SK-MEL-5 (cell line): ENCODE measurements at places on chromosomes 6 and 20.

GRCh38 chr6:56890683-56891429 is 64.1 kb upstream of the BEND6 start:
- DNase-seq, result no peak

GRCh38 chr20:11182720-11183119 is 508.9 kb upstream of the JAG1 start:
- DNase-seq, result no peak

GRCh38 chr20:45823949-45824835 is 2.9 kb downstream of the TNNC2 start:
- DNase-seq, result no peak

DNA sequence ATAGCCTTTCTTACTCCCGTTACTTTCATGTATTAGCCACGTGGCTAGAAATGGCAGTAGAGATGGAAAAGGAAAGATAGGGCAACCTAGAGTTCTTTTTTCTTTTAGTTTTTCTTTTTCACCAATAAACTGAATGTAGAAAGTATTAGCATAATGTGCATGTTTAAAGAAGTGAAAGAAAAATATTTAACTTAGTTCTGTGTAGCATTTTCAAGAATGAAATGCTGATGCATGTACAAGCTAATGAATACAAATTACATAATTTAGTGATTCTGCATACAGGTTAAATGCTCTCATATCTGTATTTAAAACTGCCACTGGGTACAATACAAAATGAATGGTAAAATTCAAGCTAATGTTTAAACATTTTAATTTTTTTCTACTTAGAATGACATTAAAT is 22.6 kb upstream of the IL20RA start:
- no peak for DNase-seq

DNA sequence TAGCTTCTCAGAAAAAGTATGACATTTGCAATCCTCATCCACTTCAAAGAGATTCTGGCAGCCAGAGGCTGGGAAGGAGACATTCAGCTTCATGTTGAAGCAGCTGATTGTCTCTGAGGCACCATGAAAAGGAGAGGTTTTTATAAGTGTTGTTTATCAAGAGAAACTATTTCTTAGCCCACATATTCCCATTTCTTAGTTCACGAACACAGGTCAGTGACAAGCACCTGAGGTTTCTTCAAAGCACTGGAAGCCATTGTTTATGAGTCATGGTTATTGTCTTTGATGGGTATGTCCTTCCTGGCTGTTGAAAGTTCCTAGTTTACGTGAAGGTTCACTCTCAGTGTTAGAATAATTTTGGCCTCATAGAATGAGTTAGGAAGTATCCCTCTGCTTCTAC is 3.0 kb upstream of the DDX43 start:
- DNase-seq, result no peak

DNA sequence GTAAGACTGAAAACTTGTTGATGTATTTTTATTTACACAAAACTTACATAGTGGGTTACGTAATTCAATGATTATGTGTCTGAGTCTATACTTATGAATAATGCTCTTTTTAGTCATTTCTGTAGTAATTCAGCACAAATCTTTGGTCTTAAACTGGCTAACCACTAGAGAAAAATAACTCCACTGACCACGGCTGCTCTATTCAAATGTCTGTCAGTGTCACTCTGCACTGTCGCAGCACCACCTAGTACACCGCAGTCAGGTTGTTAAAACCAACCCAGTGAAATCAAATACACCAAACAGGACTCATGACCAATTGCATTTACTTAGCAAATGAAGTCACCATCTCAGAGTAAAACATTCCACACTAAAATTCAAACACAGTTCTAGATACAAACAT is 93.5 kb upstream of the CCDC28A start:
- DNase-seq, result no peak

GRCh38 chr6:42224222-42225028 is 6.8 kb upstream of the MRPS10 start:
- no peak for DNase-seq

DNA sequence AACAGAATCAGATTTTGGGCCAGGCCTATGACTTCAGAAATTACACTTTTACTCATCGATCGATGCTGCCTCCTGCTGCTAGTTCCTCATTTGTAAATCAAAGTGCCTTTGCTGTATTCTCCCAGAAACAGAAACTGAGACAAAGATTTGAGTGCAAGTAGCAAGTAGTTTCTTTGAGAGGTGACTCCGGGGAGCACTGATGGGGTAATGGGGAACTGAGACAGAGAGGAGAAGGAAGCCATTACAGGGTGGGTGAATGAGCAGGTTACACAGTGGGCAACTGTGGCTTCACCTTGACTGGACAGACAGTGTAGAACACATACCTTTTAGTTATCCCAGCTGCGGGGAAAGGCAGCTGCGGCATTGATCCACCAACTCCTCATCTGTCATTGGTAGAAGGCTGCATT is 9.7 kb upstream of the CD40 start:
- DNase-seq, result no peak

- DNase-seq, result peak; percentile 66
Measured at GRCh38 chr6:134065706-134066105, 13.3 kb upstream of the SLC2A12 start.

DNA sequence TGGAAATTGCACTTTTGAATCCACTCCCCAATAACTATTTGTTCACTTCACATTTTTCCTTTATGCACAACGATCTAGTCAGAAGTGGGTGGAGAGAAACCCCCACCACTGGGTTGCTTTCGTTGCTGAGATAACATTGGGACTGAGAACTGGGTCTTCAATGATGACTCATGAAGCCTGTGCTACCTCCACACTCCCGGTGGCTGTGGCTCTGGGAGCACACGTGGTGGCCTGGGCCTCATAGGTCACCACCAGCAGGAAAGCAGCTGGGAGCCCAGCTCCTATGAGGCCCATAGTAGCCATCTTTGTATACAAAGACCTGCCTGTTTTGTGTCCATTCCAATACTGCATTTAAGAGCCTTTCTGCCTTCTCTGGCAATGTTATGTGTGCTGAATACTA is 178.0 kb upstream of the SASH1 start:
- peak; percentile 11 for DNase-seq

- DNase-seq, result no peak
Measured at GRCh38 chr20:23336476-23336875, 14.1 kb upstream of the NXT1 start.

GRCh38 chr20:61645732-61646131 is 393.7 kb downstream of the CDH4 start:
- DNase-seq, result no peak

DNA sequence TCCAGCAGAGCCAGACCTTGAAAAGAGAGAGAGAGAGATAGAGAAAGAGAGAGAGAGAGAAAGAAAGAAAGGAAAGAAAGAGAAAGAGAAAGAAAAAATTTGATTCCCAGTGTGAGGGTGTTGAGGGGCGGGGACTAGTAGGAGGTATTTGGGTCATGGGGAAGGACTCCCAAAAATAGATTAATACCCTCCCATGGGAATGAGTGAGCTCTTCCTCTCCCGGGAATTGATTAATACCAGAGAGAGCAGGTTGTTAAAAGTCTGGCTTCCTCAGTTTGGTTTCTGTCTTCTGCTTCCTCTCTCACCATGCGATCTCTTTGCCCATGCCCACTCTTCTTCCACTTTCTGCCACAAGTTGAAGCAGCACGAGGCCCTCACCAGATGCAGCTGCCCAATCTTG is 28.8 kb upstream of the CFAP206 start:
- no peak for DNase-seq

- no peak for DNase-seq
Measured at GRCh38 chr6:3228046-3228671, 706 bp upstream of the TUBB2B start.

- DNase-seq, result no peak
Measured at GRCh38 chr20:3815703-3816315, 4.5 kb upstream of the AP5S1 start.

DNA sequence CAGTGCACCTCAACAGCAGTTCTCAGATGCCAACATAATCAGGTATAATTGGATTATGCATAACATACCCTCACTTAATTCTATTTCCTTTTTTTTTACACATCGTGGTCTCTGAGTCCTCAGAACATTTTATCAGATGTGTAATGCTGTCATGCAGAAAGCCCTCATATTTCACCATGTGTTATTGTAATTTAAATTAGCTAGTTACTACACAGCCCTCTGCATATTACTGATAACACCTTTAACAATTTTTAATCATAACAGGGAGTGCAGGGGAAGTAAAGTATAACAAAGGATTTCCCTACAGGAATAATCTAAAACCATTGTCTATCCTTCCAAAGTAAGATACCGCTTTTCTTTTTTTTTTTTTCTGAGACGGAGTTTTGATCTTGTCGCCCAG is 91.9 kb upstream of the CCDC28A start:
- no peak for DNase-seq

GRCh38 chr20:23507346-23507745 is 16.4 kb downstream of the CST8 start:
- DNase-seq, result peak; percentile 16

DNA sequence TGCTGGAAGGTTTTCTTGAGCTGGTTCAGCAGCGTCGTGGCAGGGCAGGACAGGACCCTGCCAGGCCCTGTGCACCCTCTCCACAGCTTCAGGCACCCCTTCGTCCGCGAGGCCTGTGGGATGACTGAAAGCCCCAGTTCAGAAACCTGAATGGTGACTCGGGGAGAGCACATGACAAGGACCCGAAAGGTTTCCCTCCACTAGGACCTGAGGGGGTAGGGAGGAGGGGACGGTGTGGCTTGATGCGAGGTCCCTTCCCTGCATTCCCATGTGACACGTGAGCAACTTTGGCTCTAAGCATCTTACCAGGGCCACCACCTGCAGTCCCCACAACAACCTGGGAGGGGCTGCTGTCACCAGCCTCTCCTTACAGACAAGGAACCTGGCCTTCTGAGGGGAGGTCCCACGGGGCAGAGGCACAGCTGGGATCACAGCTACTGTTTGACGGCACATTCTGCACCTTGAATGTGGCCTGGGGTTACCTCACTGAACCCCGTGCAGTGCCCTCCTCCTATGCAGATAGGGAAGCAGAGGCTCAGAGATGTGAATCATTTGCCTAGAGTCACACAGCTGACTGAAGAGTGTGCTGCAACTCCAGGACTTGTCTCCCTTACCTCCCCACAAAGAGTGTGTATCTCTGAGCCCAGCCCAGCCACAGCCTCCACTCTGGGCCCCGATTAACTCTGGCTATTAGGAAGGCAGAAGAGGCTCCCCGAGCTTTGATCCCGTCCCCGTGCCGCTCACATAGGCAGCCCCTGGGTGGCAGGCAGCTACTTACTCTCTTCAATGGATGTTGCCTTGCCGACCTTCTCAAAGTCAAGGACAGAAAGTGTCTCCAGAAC is 84.6 kb downstream of the PTPN1 start:
- no peak for DNase-seq

DNA sequence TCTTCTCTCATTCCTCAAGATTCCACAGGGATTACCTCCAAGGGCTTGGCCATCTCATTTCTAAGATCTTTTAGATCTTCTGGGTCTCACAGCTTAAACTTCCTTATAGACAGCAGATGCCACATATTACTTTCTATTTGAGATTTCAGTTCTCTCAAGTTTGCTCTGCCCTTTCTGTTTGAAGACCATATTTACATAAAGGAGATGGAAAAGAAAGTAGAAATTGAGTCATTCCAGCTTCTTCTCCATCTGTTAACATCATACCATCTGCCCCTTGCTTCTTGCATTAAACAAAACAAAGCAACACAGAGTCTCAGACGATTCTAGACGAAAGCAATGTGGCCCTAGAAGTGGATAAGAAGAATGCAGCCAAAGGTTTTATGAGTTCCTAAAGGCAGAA is 203.4 kb downstream of the TTLL2 start:
- DNase-seq, result no peak

GRCh38 chr6:136228814-136229213 is 21.3 kb downstream of the MTFR2 start:
- no peak for DNase-seq

GRCh38 chr6:98384801-98385200 is 449.6 kb upstream of the POU3F2 start:
- peak; percentile 17 for DNase-seq

GRCh38 chr6:3769610-3770009 is 18.1 kb upstream of the PXDC1 start:
- DNase-seq, result no peak

DNA sequence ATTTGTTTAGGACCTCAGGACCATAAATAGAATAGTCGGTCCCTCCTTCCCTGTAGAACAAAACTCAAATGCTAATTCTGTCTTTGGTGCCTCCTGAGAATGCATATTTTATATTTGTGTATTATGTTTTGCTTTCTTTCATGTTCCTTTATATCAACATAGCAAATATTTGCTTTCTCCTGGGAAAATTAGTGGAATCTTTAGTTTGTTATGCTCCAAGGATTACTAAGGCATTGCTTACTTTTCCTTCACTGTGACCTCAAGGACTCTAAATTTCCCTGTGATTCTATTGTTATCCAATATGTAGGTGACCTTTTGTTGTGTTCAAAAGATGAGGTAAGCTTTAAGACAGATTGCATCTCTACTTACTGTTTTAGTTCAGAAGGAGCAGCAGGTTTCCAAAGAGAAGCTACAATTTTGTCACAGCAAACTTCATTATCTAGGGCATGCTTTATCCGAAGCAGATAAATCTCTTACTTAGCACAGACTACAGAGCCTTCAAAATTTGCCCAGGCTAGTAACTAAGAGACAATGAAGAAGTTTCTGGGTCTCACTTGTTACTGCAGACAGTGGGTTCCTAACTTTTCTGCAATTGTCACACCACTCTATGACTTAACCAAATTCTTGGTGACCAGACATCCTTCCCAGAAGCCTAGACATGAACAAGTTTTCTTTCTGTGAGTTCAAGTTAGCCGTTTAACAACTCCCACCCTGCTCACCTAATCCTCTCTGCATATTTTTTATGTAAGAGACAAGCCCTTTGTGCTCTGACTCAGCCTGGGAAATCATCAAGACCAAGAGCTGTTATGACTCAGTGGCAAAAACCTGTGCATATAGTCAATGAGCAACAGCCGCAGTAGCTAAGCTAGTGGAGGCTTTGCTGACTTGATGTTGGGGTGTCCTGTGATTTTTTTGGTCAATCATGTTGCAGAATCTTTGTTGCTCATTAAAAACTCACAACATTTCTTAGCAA is 378.8 kb downstream of the QKI start:
- DNase-seq, result no peak

GRCh38 chr20:41091927-41092326 is 45.4 kb upstream of the PLCG1 start:
- no peak for DNase-seq

GRCh38 chr6:24253360-24253759 is 104.5 kb downstream of the DCDC2 start:
- DNase-seq, result no peak

GRCh38 chr20:10978713-10979112 is 304.9 kb upstream of the JAG1 start:
- peak; percentile 98 for DNase-seq

- DNase-seq, result no peak
Measured at GRCh38 chr20:32908334-32909292, 49.9 kb downstream of the EFCAB8 start.

- DNase-seq, result no peak
Measured at GRCh38 chr6:166950443-166950821, 5.9 kb downstream of the RNASET2 start.

- no peak for DNase-seq
Measured at GRCh38 chr6:11362564-11362963, 130.1 kb upstream of the NEDD9 start.

GRCh38 chr6:123333000-123333756 is 303.6 kb downstream of the TRDN start:
- no peak for DNase-seq
